NCI-H2029 treated with DMSO at 0.1 percent for 48 hours (cell line): ENCODE measurements at places on chromosomes 2 and 18.

GRCh38 chr2:88871336-88871735, 179.9 kb downstream of the RPIA start:
- no peak for DNase-seq

DNA sequence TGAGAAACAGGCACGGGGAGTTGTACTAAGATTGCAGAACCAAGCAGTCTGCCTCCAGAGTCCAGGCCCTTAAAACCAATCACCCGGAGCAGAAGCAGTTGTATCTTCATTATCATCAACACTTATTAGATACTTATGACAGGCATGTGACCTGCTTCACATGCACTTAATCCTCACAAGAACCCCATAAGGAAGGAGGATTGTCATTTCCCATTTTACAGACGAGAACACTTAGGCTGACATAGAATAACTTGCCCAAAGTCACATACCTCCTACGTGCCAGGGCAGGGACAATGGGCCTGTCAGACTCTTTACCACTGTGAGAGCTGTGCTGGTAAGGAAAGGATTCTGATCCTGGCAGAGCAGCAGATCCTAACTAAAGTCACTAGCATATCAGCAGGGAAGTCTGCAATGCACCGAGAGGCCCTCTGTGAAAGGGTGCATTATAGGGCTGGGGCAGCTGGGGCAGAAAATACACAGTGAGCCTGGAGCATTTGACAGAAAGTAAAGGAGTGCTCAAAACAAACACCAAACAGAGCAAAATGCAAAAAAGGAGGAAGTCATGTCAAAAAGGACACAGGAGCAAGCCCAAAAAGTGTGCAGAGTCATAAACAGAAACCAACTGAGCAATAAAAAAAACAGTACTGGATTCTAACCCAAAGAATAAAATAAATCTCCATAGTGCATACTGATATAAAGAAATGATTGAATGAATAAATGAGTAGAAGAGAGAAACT, 55.9 kb upstream of the SP3 start:
- DNase-seq: no peak

GRCh38 chr2:149020432-149020851, 18.1 kb upstream of the LYPD6B start:
- peak; percentile 78 for DNase-seq

GRCh38 chr2:147712051-147712450, 132.8 kb upstream of the ACVR2A start:
- DNase-seq: no peak
